ENCODE measurements at places on chromosomes 11 and 22.
A peak's percentile ranks its signal among the peaks of the same experiment; 100 is the strongest.

DNA sequence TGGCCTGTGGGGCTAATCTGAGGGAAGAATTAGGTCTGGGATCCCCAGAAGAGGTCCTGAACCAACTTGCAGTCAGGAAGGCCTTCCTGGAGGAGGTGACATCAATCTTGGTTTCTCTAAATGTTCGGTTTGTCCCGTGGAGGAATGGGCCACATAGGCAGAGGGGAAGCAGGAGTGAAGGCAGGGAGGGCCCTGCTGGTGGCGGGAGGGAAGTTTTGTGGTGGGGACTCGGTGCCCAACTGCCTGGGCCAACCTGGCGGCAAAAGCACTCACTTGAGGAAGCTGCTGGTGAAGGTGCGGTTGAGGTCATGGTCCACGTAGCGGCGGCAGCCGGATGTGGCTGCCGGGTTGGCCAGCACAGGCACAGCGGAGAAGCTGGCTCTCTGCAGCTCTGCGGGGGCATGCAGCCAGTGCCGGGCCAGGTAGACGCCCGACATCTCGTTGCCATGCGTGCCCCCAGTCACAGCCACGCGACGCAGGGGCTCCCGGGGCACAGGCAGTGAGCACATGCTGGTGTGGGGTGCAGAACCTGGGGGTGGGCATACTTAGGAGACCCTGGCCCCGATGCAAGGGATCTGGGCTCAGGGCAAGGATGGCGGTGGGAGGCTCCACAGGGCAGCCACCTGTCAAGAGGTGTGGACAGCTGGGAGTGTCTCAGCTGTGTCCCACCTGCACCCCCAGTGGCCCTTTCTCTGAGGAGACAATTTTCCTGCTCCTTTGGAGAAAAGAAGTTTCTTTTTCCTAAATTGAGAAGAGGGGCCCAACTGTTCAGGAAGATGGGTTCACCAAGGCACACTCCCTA is 3.8 kb downstream of the ACY3 start:
- DNase-seq = no peak

- DNase-seq = no peak
Observed at GRCh38 chr11:121508449-121508848, 55.7 kb upstream of the SORL1-AS1 start.

GRCh38 chr11:110432713-110433392 is 3.1 kb downstream of the FDX1 start:
- DNase-seq = no peak

- DNase-seq = no peak
Observed at GRCh38 chr11:112801025-112801816, 160.0 kb upstream of the NCAM1 start.

GRCh38 chr11:99020352-99021225 is at the start of gene CNTN5:
Gene CNTN5, plus strand, starts transcription at chr11:99020949.
- DNase-seq = no peak

DNA sequence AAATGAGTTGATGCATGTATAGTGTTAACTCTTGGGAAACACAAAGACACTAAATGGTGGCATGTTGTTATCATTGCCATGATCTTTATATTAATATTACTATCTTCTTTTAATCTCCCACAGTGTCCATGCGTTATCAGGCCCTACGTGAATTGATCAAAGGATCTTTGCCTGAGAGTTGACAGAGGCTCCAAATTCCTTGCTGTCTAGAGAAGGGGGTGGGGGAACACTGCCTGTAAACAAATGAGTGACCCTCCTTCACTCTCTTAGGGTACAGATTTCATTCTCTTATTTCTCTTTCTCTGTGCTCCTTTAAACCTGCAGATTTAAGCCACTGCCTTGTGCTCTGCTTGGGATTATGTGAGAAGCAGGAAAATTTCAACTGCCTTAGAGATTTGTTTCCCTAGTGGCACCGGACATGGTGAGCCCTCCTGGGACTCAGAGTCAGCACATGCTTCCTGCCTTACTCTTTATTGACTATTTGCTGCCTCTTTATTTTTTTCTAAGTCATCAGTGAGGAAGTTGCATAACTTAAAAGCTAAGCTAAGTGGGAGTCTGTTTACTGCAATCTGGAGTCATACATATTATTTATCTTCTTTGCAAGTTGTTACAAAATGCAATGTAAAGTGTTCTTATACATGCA is 122.9 kb downstream of the MAML2 start:
- DNase-seq = no peak

DNA sequence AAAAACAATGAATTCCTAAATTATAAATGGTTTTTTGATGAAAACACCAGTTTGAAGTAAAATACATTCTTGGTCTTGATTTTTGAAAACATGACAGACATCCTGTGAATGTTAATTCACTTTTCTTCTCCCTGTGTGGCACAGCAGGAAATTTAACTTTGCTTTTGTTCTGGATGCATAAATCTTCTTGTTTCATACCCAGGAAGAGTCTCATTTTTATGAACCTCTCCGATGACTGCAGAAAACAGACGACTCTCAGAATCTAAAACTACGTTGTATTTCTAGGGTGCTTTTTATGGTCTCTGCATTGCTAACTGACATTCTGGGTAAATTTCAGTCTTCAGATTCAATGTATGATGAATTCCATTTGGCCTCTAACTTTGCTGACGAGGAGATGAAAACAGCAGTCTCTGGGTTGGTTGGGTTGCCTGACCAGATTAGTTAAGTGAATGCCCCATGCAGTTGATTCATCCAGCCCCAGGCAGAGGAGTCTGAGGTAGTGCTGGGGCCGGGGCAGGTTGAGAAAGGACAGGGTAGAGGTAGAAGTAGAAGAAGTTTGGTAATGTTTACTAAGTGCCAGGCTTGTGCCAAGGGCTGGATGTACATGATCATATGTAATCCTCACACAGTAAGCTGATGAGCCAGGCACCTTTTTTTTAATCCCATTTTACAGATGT is 20.1 kb downstream of the TCP11L1 start:
- no peak for DNase-seq

DNA sequence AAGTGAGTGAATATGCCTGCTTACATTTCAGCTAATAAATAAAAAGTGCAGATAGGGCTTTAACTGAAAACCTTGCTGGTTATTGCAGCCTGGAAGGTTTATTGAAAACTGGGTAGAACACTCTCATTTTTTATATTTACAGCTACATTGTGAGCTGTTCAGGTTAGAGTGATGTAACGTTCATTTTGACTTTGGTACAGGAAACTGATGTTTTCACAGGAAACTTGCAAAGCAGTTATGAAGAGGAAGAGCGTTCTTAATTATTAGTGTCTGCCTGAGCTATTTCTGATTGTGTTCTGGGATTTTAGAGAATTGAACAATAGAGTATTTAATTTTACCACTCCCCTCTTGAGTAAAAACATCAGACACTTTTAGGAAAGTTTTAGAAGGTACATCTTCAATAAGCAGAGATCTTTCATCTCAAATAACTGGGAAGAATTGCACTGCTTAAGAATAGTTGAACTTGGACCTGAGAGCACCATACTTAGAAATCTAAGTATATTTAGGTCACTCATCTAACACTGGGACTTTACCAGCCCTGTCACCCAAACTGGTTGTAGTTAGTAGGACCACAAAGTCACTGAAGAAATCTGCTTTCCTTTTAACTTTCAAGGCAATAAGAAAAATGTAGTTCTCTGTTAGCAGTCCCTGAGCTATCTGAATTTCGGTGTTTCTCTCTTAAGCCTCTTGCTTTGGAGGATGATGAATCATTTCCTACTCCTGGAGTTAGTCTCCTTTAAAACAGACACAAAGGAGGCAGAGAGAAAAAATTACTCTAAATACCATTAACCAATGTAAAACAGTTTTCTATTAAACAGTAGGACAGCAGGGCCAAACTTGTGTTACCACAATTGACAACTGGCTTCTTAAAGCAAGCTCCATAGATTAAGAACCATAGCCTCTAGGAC is 128.6 kb upstream of the DDI1 start:
- no peak for DNase-seq

DNA sequence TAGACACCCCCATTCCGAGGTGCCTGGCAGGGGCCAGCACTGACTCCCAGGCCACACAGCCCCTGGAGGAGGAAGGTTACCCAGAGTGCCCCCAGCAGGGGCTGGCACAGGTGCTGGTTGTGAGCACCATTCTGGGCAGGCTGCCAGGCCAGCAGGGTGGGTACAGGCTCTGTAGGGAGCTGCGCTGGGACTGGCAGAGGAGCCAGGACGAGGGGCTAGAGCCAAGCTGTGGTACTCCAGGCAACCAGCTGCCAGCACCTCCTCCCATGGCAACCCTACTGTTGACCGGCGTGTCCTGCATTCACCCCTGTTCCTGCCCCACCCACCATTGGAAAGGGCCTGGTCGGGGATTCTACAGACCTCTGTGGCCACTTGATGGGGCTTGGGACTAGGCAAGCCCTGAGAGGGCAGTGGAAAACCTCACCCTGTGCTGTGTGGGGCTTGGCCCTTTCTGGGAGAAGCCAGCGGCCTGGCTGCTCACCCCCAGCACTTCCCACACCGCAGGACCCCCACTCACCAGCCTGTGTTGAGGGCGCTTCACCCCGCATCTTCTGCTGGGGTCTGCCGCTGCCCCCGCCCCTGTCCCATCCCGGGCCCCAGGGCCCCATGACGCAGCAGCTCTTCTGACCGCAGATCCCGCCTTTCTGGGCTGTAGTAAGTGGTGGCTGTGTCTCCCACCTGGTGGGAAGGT is 1.9 kb downstream of the CLDN5 start:
- no peak for DNase-seq

DNA sequence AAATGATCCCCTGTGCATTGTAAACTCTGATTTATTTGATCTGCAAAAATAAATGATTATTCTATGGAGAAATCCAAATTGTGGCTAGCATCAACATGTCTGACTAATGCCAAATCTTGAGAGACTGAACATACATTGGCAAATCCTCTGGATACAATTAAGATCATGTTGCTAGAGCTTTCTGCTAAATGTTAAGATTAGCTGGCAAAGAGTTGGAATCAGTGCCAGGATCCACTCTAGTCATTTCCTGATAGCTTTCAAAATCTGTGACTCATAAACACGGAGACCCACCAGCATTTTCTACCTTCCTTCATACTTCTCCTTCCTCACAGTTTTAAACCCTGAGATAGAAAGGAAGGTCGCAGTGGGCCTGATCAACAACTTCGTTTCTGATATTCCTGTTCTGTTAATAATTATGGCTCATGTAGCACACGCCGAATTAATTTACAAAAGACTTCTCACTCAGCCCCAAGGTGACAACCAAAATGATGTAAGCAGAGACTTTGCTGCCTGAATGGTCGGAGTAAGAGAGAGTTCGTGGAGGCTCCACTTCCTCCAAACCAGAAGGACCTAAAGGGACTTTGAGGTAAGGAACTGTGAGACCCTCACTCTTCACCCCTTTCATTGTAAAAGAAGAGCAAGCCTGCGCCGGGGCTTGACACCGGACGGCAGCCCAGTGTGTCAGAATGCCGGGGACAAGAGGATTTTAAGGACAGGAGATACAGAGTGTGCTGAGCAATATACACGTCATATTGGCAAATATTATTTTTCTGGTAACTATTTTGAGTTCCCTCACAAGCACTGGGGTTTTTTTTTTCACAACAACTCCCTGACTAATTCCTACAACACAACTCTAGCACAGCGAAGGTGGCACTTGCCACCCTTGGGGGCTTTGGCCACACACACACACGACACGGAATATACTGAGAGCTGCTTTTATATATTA is 42.0 kb downstream of the SERPINH1 start:
- peak; percentile 57 for DNase-seq

GRCh38 chr11:72556433-72556832 is 117.8 kb downstream of the PDE2A start:
- DNase-seq = no peak

DNA sequence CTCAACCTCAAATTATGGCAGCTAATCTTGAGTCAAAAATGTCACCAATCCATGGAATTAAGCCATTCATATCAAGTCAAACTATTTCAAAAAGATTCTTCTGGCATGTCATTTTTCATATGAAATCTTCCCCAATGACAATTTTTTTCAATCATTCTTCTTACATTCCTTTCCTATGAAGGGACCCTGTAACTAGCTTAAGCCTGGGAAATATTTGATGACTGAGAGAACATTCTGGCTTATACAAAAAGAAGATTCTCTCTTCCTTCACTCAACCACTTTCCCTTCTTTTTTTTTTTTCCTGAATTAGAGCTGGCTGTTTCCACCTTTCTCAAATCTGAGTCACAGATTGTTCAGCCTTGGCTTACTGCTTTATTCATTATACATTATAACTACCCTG is 903.7 kb downstream of the FAM181B start:
- no peak for DNase-seq

DNA sequence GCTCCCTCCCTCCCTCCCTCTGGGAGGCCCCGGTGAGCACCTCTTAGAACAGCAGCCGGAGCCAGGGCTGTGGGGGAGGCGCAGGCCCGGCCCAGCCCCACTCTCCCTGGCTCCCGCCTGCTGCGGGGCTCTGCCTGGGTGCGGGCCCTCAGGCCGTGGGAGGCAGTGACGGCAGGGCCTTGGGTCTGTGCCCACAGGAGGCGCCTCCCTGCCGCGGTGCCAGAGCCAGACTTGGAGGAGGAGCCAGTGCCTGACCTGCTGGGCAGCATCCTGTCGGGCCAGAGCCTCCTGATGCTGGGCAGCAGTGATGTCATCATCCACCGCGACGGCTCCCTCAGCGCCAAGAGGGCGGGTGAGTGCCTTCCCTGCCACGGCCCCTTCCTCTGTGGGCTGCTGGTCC is 9.5 kb downstream of the IRF7 start:
- DNase-seq = no peak

All from Panc1 (cell line).